ENCODE measurements at places on chromosomes 4 and X.

- DNase-seq = no peak
These were observed 47.9 kb downstream of the JADE3 start for GRCh38 chrX:46959985-46960700.

- DNase-seq = no peak
These were observed 59.7 kb upstream of the MTM1 start for GRCh38 chrX:150508451-150509367.

GRCh38 chr4:2785613-2786012 is 7.3 kb upstream of the SH3BP2 start:
- DNase-seq = no peak

GRCh38 chr4:158729716-158730559 is 6.7 kb upstream of the PPID start:
- peak; percentile 22 for DNase-seq

GRCh38 chr4:101075536-101075935 is 271.8 kb downstream of the PPP3CA start:
- DNase-seq = no peak

DNA sequence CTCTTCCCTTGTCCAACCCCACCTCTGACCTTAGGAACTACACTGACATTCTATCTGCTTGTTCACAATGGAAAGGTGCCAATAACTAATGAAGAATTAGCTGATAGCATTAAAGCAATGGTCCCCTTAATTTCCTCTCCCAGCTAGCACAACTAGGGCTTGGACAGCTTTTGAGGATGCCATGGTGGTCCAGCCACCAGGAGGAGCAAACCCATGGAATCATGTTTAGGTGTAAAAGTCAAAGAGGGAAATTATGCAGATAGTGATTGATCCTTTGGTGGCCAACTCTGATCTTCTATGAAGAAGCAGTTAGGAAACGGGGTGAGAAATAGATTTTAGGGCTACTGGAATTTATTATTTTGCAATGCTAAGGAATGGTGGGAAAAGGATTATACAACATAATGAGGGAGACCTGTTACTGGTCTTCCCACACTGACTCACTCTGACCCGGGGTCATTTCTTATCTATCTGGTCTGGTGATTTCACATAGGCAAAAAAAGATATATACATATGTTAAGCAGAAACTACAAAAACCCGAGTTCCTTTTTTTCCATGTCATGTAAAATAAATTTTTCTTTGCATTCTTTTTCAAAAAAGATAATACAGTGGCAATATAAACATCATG is 45.8 kb upstream of the FBXW7 start:
- no peak for DNase-seq

GRCh38 chr4:71752383-71753042 is 31.4 kb downstream of the GC start:
- DNase-seq = no peak

DNA sequence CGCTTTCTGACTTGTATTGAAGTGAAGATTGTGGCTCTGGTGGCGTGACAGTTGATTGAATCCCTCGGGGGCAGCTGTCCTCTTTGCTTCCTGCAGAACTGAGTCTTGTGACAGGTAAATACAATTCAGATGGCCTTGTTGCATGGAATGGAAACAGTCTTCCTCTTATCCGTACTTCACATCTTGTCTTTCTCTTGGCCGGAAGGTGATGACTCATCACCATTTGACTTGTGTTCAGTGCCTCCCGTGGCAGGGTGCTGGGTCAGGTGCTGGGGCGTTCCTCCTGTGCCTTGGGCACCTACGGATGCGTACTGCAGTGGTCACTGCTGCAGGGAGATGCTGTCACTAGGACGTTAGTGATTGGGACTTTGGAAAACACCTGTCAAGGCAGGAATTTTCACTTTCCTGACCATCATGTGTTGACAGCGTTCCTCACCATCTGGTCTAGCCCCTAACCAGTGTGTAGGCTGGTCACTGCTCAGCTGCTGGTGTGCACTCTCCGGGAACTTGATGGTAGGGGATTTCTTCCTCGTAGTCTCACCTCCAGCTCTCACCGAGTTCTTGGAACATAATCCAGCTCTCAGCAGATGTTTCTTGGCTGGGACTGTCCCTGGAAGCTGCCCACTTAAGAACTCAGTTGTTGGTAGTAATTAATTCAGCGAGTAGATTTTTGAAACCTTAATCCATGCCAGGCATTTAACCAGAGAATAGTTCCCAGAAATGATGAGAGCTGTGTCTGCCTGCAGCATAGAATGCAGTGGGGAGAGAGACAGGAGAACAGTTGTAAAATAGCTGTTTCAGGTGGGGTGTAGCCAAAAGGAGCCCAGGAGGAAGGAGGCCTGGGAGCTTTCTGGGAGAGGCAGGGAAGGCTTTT is 7.2 kb downstream of the TBC1D14 start:
- DNase-seq = no peak

All from activated gamma-delta T cell treated with anti-CD3 and anti-CD28 coated beads, Interleukin-2, amount 50 U/mL, for 16 hours (primary cell).